ENCODE measurements at places on chromosomes 7 and 10.
A peak's percentile ranks its signal among the peaks of the same experiment; 100 is the strongest.

DNA sequence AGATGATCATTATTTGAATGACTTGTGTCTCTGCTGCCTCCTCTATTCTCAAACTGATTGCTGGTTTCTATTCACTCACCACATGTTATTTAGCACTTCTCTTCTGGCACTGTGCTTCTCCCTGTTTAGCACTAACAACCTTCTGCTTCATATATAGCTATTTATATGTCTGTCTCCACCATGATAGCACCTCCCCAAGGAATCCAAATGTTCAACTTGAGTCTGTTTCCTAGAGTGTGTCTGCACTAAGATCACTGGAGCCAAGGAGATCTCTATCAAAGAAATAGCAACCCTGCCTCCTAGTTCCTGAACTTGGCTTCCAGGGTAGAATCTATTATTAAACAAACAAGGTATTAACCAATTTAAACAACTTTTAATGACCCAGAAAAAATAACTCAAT lies 104.5 kb downstream of the CYP26A1 start:
- no peak for DNase-seq

GRCh38 chr7:148567524-148567923 lies 23.0 kb upstream of the C7orf33 start:
- no peak for DNase-seq

GRCh38 chr7:94195813-94196212 lies 191.7 kb upstream of the BET1 start:
- DNase-seq, result peak; percentile 44

DNA sequence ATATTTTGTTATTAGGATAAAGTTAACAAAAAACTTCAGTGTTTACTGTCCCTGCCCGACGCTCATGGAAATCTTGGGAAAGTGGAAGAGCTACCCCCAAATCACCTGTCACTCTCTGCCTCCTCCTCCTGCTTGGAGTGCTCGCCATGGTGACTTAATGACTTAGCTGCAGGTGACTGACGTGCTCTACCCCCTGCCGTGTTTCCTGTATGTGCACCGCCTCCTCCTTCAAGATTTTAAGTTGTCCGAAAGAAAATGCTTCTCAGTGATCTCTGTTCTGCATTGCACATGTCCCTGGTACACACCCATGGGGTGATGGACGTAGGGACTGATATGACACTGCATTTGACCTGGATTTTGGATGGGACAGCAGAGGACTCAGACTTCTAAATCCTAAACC lies 338.8 kb upstream of the SHH start:
- DNase-seq, result peak; percentile 5

DNA sequence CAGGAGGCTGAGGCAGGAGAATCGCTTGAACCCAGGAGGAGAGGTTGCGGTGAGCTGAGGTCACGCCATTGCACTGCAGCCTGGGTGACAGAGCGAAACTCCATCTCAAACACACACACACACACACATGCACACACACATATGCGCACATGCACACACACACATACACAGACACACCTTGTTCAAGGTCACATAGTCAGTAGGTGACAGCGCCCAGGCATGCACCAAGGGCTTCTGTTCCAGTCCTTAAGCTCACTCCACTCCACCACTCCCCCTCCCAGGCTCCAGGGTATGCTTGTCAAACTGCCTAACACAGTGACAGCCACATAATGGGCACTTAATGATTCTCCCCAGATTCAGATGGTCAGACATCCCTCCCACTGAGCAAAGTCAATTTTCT lies 37.0 kb downstream of the KCNMA1 start:
- no peak for DNase-seq

GRCh38 chr10:103818765-103819374 lies 36.5 kb downstream of the SH3PXD2A start:
- no peak for DNase-seq

- peak; percentile 36 for DNase-seq
Observed at GRCh38 chr7:119748991-119749390, 524.0 kb upstream of the KCND2 start.
